CD4-positive, alpha-beta T cell treated with Interleukin-15 for 4 hours (primary cell): ENCODE measurements at places on chromosomes 3 and 15.

DNA sequence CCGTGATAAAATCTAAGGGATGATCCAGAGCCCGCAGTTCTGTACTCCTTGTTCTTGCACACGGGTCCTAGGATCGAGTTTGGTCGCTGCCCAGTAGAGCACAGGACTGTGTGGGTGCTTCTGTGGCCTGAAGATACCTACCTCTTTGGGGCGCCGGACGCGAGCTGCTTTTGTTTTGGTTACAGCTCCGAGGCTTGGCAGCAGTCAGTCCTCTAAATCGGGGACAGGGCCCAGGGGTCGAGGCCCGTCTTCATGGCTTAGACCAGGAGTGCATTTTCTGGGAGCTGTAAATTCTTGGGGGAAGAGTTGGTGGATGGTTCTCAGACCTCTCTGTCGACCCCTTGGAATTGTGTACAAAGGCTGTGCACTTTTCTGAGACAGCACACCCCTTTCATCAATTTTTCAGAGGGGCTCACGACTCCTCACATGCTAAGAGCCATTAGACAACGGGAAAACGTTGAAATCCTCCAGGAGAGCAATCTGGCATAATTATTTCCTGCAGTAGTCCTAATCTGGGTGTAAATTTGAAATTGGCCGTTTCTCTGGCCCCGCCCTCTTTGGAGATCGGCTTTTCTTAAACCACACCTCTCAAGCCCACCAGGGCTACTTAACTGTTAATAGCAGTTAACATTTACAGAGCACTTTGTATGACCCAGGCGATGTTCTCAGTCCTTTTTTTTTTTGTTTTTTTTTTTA is 928 bp downstream of the CEP97 start:
- DNase-seq, result peak; percentile 22

DNA sequence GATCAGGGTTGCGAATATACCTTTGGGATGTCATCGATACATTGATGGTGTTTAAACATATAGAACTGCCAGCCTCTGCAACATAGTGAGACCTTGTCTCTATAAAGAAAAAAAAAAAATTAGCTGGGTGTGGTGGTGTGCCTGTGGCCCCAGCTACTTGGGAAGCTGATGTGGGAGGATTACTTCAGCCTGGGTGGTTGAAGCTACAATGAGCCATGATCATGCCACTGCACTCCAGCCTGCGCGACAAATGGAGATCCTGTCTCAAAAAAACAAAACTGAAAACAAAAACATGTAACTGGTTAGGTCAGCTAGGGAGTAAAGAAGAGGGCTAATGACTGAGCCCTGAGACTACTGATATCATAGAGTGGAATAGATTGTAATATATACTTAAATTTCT is 30.7 kb upstream of the MGA start:
- no peak for DNase-seq

GRCh38 chr3:151264605-151265004 is 13.7 kb downstream of the P2RY14 start:
- DNase-seq, result no peak

- peak; percentile 5 for DNase-seq
Measured at GRCh38 chr3:123258811-123259420, 57.2 kb downstream of the SEC22A start.

- DNase-seq, result no peak
Measured at GRCh38 chr3:165725296-165725695, 111.9 kb downstream of the BCHE start.

DNA sequence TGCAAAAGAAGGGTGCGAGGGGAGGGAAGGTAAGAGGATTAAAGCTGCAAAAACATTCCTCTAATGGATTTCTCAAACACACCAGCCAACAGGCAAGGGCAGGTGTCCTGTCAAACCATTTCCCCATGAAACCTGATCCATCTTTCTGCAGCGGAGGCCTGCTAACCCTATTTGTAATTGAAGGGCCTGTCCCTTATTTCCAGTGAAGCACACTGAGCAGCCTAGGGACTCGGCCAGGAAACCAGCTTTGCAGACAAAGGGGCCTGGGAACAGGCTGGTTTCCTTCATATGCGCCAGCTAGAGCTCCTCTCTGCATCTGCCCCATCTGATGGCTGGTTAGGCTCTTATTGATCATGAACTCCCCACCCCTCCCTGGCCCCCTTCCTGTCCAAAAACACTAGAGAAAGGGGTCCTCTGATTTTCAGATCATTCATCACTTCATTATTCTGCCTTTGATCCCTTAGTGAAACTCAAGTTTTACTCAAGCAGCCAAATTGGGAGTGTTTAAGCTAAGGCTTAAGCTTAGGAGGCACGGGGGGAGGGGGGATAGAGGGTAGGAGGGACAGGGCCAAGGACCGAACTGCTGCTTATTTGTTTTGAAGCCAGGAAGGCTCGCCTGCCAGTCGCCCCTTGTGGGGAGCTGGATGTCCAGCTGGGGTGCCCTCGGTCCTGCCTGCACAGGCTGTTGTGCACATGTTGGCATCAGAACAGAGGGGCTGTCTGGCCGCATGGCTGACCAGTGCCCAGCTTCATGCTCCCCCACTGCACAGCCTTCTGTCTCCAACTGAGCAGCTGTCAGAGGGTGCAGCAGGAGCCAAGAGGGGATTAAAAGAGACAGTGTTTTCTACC is 53.1 kb downstream of the BOC start:
- no peak for DNase-seq

GRCh38 chr3:35639254-35640186 is at the start of gene ARPP21:
ARPP21 (plus strand) TSS chr3:35639525; CDS start chr3:35681752, 42,227 bp downstream.
- no peak for DNase-seq

DNA sequence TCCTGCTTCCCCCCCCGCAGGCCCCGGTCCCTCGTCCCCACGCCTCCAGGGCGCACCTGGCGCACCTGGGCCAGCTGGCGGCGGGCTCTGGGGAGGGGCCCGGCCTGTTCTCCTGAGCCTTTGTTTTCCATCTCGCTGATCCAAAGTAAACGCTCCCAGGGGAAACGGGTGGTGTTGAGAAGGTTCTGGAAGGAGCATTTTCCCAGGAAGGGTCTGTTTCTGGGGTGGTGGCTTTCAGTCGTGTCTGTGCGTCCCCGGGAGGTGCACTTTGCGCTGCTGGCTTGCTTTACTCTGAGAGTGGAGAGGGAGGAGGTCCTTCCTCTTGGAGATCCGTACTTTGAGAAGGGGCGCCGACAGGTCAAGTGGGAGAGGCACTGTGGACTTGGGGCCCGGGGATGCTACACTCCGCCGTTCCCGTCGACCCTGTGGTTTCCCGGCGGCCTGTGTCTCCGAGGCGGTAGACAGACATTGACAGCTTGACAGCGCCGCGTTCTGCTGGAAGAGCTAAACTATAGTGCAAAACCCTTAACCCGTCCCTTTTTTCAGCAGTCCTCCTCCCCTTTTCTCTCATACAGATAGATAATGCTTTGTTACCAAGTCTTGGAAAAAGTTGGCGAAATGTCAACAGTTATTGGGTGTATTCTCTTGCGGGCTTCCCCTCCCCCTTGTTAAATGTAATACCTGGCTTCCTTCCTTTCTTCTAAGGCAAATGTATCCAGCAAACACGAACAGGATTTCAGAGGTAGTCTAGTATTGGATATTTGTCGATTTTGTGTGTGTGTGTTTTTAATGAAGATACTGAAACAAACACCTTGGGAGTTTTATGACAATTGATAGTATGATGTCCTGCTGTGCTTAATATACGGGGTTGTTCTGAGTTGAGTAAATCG is 6.5 kb downstream of the TPM1 start:
- peak; percentile 26 for DNase-seq

GRCh38 chr3:81433675-81434074 is 327.8 kb downstream of the GBE1 start:
- no peak for DNase-seq

- no peak for DNase-seq
Measured at GRCh38 chr3:11394392-11394791, 122.2 kb downstream of the ATG7 start.

- DNase-seq, result no peak
Measured at GRCh38 chr3:119308355-119308754, 14.2 kb downstream of the ARHGAP31 start.

DNA sequence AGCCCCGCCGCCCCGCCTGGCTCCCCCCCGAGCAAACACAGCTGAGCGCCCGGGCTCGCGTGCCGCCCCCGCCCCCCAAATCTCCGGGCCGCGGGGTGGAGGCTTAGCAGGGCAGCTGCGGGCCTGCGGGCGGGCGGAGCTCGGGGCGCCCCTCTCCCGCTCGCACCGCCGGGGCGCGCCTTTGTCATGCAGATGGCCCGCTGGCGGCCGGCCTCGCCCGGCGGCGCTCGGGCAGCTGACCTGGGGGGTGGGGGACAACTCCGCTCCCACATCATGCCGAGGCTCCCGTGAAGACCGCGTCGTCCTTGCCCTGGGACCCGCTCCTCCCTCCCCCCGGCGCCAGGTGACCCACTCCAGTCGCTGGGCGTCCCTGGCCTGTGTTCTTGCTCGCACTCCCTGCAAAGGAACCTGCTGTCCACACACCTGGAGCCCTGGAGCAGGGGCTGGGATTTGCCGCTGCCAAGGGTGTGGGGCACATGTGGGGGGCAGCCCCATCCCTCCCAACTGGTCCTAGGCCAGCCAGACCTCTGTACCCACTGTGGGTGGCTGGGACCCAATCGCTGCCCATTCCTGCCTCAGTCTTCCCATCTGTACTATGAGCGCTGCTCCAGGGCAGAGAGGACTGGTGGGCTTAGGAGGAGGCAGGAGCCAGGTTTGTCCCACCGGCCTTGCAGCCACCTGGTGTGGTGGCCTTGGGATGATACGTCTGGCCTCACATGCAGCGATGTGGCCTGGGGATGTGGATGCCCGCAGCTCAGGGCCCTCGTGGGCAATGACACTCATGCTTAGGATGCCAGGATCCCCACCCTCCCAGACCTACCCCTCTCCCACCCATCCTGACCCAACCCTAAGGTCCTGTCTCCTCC is 33.5 kb downstream of the DNAJB8 start:
- no peak for DNase-seq

DNA sequence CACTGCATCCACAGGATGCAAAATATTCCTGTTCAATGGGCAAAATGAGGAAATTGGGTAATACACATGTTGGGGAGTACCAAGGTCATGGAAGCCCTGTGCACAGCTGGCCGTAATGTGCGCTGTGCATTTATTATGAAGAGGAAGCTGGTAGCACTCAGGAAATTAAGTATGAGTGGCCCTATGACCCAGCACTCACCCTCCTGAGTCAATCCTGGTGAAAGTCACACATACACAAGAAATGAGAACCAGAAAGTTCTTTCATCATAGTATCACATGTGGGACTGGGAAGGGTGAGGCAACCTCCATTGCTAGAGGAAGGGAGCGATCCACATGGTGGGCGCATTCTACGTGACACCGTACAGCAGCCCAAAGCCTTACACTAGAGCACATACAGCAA is 11.4 kb upstream of the PRR20G start:
- DNase-seq, result no peak

DNA sequence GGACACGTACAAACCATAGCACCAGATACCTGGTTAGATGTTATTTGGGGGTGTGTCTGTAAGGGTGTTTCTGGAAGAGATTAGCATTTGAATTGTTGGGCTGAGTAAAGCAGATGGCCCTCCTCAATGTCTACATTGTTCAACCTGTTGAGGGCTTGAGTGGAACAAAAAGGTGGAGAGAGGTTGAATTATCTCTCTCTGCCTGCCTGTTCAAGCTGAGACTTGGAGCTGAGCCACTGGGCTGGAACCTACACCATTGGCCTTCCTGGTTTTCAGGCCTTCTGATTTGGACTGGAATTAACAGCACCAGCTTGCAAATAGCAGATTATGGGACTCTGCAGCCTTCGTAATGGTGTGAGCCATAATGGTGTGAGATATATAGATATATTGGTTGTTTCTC is 71.3 kb upstream of the CORO2B start:
- DNase-seq, result no peak

- no peak for DNase-seq
Measured at GRCh38 chr3:53892286-53892637, 603 bp upstream of the SELENOK start.

DNA sequence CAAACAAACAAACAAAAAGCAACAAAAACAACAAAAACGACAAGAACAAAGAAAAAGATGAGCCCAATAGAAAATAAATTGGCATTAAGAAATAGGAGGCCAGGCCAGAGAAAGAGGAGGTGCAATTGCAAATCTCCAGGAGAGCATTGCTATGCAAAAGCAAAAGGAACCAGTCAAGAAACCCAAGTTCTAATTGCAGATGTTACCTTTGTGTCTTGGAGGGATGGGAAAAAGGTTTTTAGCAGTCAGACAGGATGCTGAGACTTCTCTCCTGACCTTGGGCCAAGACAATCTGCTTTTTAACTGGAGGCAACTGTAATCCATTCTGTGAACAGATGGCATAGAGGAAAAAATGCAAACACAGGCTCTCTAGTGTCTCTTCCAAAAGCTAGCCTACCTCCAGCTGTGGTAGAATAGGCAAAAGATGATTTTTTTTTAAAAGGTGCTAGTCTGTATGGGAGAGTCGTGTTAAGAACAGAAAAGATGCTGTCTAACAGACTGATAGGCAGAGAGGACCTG is 56.4 kb downstream of the LSAMP start:
- DNase-seq, result no peak

GRCh38 chr3:72375237-72376076 is 472.8 kb downstream of the SHQ1 start:
- no peak for DNase-seq

GRCh38 chr3:128155616-128156360 is 2.5 kb downstream of the EEFSEC start:
- no peak for DNase-seq

DNA sequence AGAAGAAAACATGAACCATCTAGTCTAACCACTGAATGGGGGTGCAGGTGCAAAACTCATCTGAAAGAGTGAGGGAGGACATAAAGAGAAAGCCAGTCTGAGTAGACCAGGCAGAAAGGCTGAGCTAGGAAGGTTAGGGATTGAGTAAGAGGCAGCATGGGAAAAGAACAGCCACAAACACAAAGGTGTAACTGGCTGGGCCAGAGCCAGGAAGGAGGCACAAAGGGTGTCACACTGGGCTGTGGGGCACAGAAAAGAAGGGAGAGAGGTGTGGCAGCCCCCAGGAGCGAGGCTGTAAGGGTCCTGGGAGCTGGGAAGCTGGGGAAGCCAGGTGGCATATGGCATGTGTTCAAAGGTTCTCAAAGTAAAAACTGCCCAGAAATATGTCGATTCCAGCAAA is 18.7 kb downstream of the IGSF11 start:
- no peak for DNase-seq

DNA sequence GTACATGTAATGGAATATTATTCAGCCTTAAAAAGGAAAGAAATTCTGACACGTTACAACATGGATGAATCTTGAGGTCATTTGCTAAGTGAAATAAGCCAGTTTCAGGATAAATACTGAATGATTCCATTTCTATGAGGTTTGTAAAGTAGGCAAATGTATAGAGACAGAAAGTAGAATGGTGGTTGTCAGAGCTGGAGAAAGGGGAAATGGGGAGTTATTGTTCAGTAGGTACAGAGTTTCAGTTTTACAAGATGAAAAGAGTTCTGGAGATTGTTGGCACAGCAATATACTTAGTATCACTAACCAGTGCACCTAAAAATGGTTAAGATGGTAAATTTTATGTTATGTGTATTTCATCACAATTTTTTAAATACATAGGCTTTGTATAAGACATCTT is 60.6 kb downstream of the USP8 start:
- no peak for DNase-seq
